ENCODE measurements at places on chromosomes 16 and 17. TPM values are rescaled to one million over a fixed set of nuclear protein-coding genes. Genes with fewer than 3 reads are reported as not detected.

DNA sequence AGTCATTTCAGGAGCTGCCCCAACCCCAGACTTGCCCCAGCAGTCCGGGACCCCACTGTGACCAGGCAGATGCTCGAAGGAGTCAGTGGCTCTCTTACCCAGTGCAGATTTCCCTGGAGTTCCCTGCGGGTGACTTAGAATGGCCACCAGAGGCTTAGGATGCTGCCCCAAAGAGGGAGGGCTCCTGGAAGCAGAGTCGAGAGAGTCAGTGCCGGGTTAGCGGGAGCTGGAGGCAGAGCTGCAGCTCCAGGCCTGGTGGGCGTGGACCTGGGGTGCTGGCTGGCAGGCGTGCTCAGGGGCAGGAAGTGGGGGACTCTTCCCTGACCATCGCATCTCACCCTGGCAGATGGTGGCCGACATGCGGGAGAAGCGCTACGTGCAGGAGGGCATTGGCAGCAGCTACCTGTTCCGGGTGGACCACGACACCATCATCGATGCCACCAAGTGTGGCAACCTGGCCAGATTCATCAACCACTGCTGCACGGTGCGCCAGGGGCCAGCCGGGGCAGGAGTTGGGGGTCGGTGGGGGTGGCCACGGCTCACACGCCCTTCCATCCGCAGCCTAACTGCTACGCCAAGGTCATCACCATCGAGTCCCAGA, 1.6 kb upstream of the HSD3B7 start:
- no peaks in the 10 kb centered on the region for H3K27me3 ChIP-seq
- peaks cover 6% of the 10 kb centered on the region for H3K36me3 ChIP-seq
- no peaks in the 10 kb centered on the region for H3K4me1 ChIP-seq
- no peak overlapping the region for H3K4me3 ChIP-seq

DNA sequence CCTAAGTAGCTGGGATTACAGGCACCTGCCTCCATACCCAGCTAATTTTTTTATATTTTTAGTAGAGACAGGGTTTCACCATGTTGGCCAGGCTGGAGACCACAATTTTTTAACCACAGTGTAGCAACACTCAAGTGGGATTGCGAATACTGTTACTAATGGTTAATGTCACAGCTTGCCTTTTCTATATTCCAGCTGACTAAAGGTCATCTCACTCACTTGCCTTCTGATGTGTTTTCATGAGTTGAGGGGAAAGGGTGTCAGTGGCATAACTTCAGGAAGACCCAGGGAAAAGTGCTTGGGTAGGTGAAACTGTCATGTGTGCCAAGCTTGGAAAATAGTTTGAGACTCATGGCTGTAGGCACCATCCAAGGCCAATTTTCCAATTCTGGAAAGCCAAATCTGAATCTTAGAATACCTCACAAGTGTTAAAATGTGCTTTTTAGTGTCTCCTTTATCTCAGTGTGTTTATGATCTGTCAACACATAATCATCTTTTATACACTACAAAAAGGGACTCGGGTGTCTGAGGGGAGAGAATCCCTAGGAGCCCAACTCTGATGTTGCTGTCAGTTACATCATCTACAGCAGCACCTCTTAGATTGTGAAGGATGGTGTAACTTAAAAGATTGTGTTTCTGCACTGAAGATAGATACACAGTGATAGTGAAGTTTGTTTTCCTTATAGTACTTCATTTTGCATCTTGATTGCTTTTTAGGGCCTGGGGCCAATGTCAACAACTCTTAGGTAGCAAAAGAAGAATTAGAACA, 27.1 kb downstream of the OGFOD1 start:
- no peaks in the 10 kb centered on the region for H3K27me3 ChIP-seq
- peaks cover 6% of the 10 kb centered on the region for H3K4me1 ChIP-seq
- H3K36me3 ChIP-seq: peaks cover 21% of the 10 kb centered on the region
- no peak overlapping the region for H3K27ac ChIP-seq

GRCh38 chr17:36929851-36930582, 7.3 kb upstream of the LHX1 start:
- DNase-seq: no peak
- no peak overlapping the region for H3K27ac ChIP-seq
- H3K36me3 ChIP-seq: no peaks in the 10 kb centered on the region

- H3K27ac ChIP-seq: no peak overlapping the region
- no peak for DNase-seq
- peaks cover 9% of the 10 kb centered on the region for H3K4me1 ChIP-seq
- H3K27me3 ChIP-seq: no peaks in the 10 kb centered on the region
- H3K4me3 ChIP-seq: no peak overlapping the region
- no peaks in the 10 kb centered on the region for H3K36me3 ChIP-seq
Observed at GRCh38 chr17:4559139-4559791, 1.1 kb downstream of the GGT6 start.

The PIRT gene
- not detected for total RNA-seq

The VMO1 gene
- total RNA-seq: not detected
